ENCODE measurements at places on chromosomes 1 and 21.

DNA sequence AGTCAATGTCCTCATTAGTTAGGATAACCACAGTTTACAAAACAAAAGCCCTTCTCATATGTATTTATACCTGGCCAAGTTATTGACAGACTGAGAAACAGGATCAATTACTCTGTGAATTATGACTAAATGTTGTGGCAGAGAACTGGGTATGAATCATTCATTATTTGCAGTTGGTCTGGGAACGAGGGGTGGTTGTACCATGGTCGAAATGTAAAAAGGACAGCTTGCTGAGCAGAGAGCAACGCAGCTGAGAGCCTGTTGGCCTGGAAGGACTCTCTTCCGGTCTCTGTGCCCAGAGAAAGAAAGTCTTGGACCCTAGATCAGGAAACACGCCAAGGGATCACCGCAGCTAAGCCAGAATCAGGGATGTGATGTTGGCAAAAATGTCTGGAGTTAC is 169.6 kb downstream of the DISC1 start:
- no peak for DNase-seq

GRCh38 chr1:51564124-51564523 is 45.1 kb upstream of the EPS15 start:
- peak; percentile 22 for DNase-seq

- DNase-seq = no peak
These were observed 22.6 kb upstream of the KCNQ4 start for GRCh38 chr1:40760984-40761383.

DNA sequence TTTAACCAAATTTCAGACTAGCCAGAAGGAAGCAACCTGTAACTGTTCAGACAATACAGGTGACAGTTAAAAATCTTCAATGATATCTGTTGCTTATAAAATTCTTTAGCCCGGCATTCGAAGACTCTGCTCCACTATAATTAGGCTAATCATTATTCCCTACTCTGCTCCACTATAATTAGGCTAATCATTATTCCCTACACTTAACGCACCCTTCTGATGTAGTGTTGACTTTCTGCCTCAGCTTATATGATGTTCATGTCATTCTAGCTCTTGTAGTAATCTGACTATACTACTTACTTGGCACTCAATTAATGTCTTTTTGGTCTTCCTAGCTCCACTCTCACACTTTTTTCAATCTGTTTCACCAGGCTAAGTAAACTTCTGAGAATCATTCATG is 13.3 kb downstream of the TESK2 start:
- no peak for DNase-seq

- no peak for DNase-seq
These were observed 221.2 kb downstream of the SETD4 start for GRCh38 chr21:35838987-35839763.

GRCh38 chr1:66041654-66042053 is 249.0 kb downstream of the PDE4B start:
- no peak for DNase-seq

GRCh38 chr1:235022341-235022980 is 106.2 kb downstream of the TOMM20 start:
- no peak for DNase-seq

DNA sequence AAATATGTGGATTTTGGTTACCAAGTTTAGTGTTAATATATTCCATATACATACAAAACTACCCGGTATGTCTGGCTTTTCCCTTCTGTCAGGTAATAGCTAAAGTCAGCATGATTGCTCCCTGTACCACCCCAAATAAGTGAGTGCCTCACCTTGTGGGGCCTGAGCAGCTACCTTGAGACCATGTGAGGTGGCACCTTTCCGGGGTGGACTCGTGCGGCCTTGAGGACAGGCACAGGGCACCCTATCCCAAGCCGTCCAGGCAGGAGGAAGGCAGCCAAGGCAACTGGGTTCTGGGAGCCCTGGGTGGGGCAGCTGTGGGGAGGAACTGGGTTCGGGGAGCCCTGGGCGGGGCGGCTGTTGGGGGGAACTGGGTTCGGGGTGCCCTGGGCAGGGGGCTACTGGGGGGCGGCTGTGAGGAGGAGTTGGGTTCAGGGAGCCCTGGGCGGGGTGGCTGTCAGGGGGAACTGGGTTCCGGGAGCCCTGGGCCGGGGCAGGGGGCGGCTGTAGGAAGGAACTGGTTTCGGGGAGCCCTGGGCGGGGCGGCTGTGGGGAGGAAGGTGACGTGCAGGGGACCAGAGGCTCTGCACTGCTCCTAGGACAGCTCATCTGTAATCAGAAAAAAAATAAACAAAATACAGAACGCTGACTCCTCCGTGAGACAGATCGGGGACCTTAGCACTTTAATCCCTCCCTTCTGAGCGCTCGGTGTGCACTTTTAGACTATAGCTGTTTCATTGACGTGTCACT is 63.3 kb downstream of the POFUT2 start:
- no peak for DNase-seq

DNA sequence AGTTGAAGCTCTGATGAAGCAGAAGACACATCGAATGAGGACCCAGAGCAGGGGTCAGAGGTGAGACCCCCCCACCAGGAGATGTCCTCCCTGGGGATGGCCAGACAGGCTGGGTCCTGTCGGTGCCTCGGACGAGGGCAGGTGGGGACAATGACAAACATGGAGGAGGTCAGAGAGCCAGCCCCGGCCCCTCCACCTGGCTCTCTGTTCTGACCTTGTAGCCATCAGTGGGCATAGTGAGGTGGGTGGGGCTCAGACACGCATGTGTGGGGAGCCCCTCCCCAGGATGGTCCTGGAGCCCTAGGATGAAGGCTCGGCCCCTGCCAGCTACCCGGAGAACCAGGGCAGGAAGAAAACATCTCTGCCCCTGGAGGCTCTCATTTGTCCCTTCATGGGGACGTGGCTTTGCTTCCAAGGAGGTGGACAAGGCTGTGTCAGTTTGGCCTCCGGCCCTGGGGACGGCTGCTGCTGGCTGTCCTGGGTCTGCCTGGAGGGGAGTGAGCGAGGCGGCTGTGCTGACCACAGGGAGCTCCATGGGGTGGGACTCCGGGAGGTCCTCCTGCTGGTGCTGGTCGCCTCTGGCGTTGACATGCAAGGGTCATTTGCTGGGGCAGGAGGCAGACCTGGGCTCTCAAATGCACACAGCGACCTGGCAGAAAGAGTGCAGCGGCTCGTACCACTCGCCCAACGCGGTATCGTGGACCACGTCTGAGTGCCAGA is 2.6 kb downstream of the KRTAP10-6 start:
- DNase-seq = no peak

GRCh38 chr1:76268341-76268740 is 193.8 kb downstream of the ST6GALNAC3 start:
- no peak for DNase-seq

DNA sequence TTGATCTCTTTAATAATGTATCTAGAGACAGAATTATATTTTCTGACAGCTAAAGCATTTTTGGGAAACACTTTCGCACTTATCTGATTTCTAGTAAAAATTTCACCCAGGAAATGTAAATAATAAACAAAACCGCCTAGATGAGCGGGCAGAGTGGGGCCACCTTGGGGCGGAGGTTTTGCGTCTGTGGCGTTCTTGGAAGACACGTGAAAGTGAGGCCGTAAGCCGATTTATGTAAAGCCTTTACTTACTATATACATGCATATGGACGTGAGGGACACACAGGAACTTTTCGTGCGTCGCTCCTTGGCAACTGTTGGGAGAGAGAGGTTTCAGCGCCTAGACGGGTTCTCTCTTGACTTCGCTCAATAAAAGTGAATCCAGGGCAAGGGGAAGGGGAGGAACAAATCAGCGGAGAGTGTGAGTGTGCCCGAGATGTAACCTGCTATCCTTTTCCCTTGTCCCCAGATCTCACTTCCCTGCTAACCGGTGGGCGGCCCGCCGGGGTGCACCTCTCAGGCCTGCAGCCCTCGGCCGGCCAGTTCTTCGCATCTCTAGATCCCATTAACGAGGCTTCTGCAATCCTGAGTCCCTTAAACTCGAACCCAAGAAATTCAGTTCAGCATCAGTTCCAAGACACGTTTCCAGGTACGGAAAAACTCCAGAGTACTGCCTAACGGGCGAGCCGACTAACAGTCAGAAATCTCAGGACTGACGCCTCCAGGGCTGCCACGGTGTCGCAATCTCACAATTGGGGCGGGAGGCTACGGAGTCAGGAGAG is 1.7 kb downstream of the HLX start:
- DNase-seq = peak; percentile 71

DNA sequence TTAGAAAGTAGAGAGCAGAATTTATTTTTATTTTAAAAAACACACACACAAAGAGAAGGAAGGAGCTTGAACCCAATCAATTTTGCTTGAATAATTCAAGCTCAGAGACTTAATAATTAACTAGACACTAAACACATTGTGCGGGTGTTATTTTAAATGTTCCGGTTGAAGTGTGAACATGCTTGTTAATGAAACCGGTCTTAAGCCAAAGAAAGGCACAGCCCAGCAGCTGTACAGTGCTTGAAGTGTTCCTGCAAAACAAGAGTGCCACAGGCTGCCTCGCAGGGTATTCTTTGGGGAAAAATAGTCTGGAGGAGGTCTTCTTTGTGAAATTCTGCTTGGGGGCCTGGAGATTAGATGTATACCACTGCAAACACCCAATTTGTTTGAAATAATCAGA is 2.2 kb upstream of the CDC42BPA start:
- DNase-seq = no peak

- DNase-seq = no peak
These were observed 64.9 kb downstream of the KIFAP3 start for GRCh38 chr1:170009551-170009950.

DNA sequence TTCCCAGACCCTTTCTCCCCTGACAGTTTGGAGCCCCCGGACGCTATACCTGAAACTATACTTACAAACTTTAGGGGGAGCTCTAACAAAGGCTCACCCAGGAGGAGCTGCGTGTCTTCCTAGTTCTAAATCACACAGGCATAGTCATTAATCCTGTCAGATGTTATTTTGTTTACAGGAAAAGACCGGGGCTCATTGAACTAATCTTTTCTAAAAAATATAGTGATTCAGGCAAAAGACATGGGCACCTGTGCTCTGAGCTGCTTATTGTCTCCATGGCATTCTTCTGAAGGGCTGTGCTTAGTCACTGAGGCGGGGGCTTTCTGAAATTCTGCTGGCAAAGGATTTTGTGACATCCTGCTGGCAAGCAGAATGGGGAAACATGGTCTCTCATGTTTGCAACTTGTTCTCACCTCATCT is 1577.0 kb downstream of the NCAM2 start:
- DNase-seq = no peak

DNA sequence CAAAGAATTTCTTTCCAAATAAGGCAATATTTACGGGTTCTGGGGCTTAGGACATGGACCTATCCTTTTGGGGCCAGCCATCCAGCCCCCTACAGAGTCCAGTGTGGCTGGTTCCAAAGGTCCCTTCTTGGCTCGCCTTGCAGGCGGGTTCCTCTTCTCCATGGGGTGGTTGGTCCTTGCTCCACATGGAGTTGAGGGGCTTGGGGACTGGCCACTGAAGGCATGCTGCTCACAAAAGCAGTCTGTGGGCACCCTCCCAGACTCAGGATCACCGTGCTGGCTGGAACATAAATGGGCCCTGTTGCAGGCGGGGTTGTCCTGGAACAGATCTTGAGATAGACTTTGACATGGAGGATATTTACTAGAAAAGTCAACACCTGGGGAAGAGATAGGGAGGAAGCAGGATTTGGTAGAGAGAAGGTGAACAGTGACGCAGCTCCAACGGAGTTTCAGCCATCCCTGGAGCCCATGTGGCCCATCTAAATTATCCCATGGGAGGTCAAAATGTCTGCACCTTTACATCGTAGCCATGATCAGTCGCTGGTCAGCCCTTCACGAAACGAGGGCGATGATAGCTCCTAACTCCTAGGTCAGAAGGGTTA is 39.1 kb upstream of the LRP8 start:
- DNase-seq = no peak

DNA sequence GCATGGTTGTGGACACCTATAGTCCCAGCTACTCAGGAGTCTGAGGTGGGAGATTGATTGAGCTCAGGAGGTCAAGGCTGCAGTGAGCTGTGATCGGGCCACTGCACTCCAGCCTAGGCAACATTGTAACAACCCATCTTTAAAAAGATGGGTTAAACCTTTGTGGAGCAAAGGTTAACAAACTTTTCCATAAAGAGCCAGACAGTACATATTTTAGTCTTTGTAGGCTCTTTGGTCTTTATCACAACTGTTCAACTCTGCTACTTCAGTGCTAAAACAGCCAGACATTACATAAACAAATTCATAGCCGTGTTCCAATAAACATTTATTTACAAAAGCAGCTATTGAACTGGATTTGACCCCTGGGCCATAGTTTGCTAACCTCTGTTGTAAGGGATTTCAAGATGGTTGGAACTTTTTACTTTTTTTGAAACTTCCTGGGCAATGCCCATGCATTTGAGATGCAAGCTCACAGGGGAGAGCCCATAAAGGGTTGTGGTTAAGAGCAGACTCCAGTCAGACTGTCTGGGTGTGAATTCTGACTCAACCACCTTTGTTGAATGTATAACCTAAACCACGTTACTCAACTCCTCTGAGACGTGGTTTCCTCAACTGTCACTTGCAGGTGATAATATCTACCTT is 10.8 kb downstream of the INAVA start:
- no peak for DNase-seq

- DNase-seq = no peak
These were observed 104.0 kb downstream of the PAX7 start for GRCh38 chr1:18734461-18735223.

- no peak for DNase-seq
These were observed 70.7 kb upstream of the MUTYH start for GRCh38 chr1:45410850-45411509.

- DNase-seq = peak; percentile 31
These were observed 482.9 kb downstream of the PTPRU start for GRCh38 chr1:29719253-29719652.

GRCh38 chr1:194268839-194269238 is 1082.4 kb upstream of the B3GALT2 start:
- DNase-seq = no peak

- no peak for DNase-seq
These were observed 43.6 kb upstream of the ETV3 start for GRCh38 chr1:157181790-157182189.

- DNase-seq = peak; percentile 59
These were observed 56.4 kb downstream of the DIP2A start for GRCh38 chr21:46515109-46515508.

DNA sequence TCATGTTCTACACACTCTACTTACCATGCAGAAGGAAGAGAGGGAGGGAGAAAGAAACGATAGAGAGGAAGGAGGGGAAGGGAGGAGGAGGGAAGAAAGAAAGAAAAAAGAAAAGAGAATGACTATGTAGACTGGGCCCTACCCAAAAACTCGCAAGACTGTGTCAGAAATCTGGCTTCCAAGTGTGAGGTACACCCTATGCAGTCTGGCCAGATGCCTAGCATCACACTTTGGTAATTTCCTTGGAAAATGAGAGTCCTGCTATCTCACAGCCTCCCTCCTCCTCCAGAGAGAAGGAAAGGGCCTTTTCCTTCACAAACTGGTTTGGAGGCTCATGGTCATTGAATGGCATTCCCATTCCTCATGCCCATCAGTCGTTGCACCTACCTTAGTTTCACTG is 86.4 kb upstream of the LRRC8D start:
- DNase-seq = no peak
